IPS DF 19.7 (cell line): ENCODE measurements at places on chromosomes 11 and 22.

DNA sequence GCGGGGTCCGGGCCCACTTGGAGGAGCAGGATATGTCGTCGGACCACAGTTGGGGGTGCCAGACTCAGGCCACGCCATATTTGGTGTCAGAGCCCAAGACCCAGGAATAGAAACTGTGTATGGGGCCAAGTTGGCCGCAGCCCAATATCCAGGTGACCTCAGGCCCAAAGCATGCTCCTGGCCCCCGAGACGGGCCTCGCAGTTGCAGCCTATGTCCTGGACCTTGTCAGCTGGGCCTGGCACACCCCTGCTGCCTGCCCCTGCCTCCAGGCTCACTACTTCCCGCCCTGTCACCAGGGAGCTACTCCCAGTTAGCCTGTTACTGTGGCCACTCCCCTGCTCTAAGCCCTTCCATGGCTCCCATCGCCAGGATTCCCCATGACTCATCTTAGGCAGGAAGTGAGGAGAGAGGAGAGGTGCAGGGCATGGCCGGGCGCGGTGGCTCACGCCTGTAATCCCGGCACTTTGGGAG lies 23.1 kb downstream of the A4GALT start:
- no peak for DNase-seq

GRCh38 chr11:44463751-44464150 lies 101.7 kb upstream of the CD82 start:
- DNase-seq, result no peak

DNA sequence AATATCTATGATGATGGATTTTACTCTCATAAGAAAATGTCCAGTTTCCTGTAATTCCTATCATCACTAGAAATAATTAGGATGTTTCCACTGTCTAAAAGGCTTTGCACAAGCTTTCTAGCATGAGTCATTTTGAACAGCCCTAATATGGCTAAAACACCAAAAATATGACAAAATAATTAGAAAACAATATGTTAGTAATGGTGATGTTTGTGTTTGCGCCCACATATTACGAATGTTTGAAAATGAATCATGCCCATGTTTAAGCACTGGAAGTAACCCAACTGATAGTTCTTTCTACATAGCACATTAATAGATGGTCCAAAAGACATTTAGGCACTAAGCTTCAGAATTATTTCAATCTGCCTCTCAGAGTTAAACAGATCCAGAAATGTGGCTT lies 96.0 kb downstream of the TRPC6 start:
- no peak for DNase-seq

GRCh38 chr11:68843703-68844312 lies 2.1 kb upstream of the CPT1A start:
- no peak for DNase-seq

GRCh38 chr11:70182266-70182665 lies 20.8 kb upstream of the FADD start:
- DNase-seq, result no peak

DNA sequence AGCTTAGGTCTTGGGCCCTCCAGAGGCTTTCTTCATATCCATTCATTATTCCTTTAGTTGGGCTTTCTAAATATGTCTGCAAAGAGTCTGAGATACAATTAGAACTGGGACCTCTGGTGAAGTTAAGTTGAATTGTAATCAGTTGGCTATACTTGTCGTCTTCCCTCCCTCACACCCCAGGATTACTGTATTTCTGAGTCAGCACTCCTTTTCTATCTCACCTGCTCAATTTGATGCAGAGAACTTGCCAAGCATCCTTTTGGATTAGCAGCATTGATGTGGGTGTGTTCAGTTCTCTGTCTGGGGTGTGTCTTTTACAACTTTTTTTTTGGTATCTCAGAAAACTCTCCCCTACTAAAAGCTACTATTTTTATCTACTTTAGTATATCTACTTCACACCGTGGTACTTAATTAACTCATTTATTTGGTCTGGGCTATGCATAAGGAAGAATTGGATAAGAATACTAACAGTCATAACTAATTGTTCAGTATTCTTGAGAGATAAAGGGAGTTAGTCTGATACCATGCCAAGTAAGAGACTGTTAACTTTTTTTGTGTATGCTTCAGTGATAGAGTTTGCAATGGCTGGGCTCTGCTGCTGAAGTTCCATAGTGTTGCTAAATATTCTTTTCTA lies 15.1 kb downstream of the CTNND1 start:
- DNase-seq, result no peak

DNA sequence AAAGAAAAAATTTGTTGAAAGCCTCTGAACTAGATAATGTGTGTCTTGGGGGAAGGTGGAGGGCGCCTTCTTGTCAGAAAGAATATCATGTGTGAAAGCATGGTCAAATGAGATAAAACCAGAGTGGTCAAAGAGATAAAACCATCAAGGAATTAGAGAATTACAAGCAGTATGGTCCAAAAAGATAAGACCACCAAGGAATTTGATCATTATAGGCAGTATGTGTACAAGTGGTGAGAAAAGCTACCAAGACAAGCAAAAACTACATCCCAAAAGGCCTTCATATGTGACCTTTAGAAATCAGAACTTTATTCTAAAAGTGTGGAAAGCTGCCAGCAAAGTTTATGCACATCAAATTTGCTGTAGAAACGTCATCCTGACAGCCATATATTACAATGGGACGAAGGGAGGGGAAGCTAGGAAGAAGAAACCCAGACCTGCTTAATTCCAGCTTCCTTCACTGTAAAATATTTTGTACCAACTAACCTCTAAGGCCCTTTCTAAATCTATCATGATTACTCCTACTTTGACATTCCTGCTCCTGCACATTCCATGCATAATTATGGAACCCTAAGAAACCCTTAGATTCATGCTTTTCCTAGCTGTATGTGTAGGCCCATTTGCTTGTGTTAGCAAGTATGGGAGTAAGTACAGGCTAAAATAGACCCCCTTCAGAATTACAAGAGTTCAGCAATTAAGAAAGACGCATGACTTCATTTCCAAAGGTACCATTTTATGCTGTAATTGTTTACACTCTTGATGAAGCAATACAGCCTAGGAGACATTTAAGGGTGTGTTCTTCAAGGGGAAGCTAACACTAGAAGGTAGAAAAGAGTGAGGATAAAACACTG lies 51.6 kb downstream of the LGR4 start:
- DNase-seq, result no peak

- DNase-seq, result no peak
Observed at GRCh38 chr11:68437927-68438657, 22.5 kb upstream of the PPP6R3 start.

- peak; percentile 91 for DNase-seq
Observed at GRCh38 chr11:44824300-44824704, 97.5 kb downstream of the TSPAN18 start.

- no peak for DNase-seq
Observed at GRCh38 chr11:77384571-77384970, 83.1 kb upstream of the GDPD4 start.

DNA sequence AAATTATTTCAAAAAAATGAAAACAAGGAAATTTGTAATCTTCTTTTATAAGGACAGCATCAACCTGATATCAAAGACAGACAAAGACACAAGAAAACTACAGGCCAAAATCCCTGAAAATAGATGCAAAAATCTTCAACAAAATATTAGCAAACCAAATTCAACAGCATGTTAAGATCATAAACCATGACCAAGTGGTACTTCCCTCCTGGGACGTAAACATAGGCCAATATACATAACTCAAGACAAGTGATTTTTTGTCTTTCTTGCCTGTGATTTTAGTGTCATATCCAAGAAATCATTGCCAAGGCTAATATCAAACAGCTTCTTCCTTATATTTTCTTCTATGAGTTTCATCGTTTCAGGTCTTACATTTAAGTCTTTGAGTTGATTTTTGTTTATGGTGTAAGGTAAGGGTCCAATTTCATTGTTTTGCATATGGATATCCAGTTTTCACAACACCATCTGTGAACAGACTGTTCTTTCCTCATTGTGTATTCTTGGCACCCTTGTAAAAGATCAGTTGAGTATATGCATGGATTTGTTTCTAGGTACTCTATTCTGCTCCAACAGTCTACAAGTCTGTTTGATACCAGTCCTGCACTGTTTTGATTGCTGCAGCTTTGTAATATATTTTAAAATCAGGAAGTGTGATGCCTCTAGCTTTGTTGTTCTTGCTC lies 50.0 kb downstream of the SBF2 start:
- no peak for DNase-seq

DNA sequence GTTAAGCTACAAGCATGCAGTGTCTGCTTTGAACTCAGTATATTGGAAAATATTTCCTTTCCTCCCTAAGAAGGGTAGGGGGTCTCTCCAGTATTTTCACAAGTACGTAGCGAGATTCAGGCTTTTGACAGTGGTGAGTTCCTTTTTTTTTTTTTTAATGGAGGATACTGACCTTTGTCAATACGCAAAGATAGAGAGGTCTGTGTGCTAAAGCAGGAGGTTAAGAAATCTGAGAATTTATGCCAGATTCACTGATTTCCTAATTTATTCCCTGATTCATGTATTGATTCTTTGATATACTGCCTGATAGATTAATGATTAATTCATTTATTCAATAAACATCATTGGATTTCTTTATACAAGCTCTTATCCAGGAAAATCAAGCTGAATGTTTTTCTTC lies 106.7 kb upstream of the CADM1 start:
- DNase-seq, result no peak

GRCh38 chr11:742156-742546 lies 5.1 kb upstream of the TALDO1 start:
- no peak for DNase-seq

DNA sequence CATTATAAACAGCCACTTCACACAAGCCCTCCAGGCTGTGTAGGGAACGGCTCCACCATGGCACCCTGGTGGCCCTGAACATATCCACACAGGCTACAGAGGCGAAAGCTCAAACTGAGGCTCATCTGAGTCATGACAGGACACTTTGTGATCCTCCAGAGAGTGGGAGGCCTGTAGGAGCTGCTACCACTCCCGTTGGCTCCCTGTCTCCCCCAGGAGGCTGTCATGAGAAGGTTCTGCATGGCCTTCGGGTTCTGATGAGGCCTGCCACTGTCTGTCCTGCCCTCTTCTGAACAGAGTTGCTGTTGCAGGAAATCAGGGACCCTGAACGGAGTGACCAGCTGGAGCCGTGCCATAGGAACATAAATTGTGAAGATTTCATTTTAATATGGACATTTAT lies 23.8 kb upstream of the ALDH3B2 start:
- no peak for DNase-seq

GRCh38 chr22:37664249-37665101 lies 6.0 kb downstream of the PDXP start:
- DNase-seq, result no peak

GRCh38 chr11:57353446-57353845 lies 15.3 kb downstream of the P2RX3 start:
- no peak for DNase-seq

DNA sequence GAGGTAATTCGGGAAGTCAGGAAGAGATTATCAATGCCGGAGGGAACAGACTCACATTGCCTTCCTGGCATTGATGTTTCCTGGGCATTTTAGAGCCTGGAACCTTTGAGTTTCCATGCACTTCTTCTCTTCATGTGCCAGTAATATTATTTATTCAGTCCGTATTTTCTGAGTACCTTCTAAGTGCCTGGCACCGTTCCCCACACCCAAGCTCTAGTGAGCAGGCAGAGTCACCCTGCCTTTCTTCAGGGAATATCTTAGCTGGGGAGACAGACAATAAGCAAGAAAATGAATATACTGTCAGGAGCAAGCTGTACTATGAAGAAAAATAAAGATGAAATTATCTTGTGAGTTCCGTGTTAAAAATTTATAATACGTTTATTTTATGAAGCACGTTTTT lies 136.2 kb upstream of the SEZ6L start:
- no peak for DNase-seq
